ENCODE measurements at places on chromosomes 16 and 17. TPM values are rescaled to one million over a fixed set of nuclear protein-coding genes. Genes with fewer than 3 reads are reported as not detected.

ZFP3 gene
- total RNA-seq: 0.41 TPM

- no peak for DNase-seq
- no peak overlapping the region for H3K4me3 ChIP-seq
- H3K27ac ChIP-seq: no peak overlapping the region
- no peaks in the 10 kb centered on the region for H3K27me3 ChIP-seq
Measured at GRCh38 chr17:67863624-67864247, 38.4 kb downstream of the BPTF start.

TEDC2 gene
- 36.3 TPM for total RNA-seq

GRCh38 chr17:78991017-78991738, 11.5 kb upstream of the LGALS3BP start:
- H3K4me3 ChIP-seq: no peak overlapping the region
- no peak overlapping the region for H3K27ac ChIP-seq
- H3K36me3 ChIP-seq: peaks cover 63% of the 10 kb centered on the region
- H3K4me1 ChIP-seq: peaks cover 14% of the 10 kb centered on the region
